ENCODE measurements at places on chromosomes 2 and 18. TPM values are rescaled to one million over a fixed set of nuclear protein-coding genes. Genes with fewer than 3 reads are reported as not detected.

Gene TSPYL6
- not detected for total RNA-seq

Gene DUSP19
- total RNA-seq = 4.0 TPM

Gene REG3A
- total RNA-seq = not detected

Gene ABCA12
- not detected for total RNA-seq

Gene MC2R
- total RNA-seq = not detected

Gene HAAO
- not detected for total RNA-seq

DNA sequence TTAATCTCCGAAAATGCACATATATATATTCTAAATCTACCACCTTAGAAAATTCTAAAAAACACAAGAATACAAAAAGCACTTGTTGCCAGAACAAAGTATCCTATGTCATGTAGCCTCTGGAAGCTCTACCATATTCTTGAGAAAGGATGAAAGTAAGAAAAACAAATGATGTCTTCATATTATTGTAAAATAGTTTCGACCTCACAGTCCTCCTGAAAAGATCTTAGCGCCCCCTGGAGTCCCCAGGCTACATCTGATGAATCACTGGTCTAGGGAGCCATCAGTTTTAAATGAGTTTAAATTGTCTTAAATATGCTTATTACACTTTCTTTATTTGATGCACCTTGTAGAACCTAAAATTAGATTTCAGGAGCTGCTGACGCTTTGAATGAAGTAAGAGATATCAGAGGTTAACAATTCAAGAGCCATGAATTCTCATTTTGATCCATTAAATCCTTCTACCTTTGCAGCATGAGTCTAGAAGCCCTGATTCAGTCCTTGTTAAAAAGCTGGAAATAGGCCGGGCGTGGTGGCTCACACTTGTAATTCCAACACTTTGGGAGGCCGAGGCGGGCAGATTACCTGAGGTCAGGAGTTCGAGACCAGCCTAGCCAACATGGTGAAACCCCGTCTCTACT lies 138.8 kb downstream of the MCFD2 start:
- DNase-seq = peak; percentile 55

- no peak for DNase-seq
Measured at GRCh38 chr2:240141736-240142135, 1.3 kb upstream of the OTOS start.

GRCh38 chr2:143401861-143402260 lies 272.6 kb downstream of the ARHGAP15 start:
- DNase-seq = no peak

DNA sequence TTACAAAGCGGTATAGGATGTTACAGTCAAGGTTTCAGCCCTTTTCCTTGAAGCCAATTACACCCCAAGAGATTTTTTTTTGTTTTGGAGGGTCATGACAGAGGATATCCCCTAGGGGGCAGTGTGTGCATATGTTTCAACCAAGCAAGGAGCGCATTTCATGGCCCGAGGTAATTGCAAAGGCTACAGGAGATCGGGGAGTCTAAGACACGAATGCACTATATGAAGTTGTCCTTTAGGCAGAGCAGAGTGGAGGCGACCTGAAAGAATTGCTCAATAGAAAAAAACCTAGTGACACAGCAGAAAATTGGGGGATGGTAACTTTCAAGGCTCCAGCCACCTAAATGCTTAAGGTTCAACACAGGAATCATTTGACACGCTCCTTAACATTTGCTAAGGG lies 219.8 kb upstream of the PARD3B start:
- peak; percentile 64 for DNase-seq

DNA sequence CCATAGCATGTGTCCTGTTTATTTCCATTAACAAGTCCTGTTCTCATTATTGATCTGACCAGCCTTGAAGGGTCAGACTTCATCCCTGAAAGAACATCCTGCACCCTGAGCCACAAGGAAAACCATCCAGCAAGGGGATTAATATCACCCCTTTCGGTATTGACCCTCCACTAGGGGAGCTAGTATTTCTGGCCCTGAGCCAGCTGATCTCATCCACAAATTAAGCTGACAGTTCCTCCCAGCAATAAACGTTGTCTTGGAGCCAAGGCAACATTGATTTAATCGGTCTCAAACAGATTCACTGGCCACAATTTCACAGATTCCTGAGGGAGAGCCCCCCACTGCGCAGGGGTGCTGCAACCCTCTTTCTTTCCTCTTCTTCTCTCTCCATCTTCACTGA lies 353.1 kb upstream of the FANCL start:
- peak; percentile 1 for DNase-seq

DNA sequence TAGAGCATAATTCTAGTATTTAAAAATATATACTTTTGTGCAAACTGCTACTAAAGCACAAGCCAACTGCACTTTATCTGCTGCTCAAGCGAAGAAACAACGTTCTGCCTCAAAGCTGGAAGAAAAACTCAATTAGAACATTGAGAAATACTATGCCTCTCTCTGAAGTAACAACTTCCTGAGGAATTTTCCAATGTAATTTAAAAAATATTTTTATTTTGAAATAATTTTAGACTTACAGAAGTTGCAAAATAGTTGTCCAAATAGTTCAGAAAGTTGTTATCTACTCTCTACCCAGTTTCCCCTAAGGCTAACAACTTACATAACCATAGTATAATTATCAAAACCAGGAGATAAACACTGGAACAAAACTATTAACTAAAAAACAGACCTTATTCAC lies 12.3 kb upstream of the POLI start:
- no peak for DNase-seq

DNA sequence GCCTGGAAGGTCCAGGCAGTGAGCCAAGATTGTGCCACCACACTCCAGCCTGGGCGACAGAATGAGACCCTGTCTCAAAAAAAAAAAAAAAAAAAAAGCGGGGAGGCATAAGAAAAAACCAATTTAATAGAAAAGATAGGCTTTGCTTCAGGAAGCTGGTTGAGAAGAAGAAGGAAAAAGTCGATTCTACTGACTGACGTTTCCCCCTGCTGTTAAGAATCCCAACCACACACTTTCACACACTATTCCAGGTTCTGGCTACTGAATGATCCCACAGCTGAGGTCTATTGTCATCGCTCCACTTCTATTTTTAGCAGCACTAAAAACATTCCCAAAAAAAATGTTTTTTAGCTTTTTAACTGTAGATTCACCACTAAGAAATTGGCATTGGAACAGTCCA lies 6.7 kb upstream of the CHCHD5 start:
- DNase-seq = no peak

GRCh38 chr2:145563741-145564615 lies 1044.1 kb upstream of the ZEB2 start:
- no peak for DNase-seq

GRCh38 chr2:211688196-211688595 lies 850.4 kb downstream of the ERBB4 start:
- DNase-seq = no peak

DNA sequence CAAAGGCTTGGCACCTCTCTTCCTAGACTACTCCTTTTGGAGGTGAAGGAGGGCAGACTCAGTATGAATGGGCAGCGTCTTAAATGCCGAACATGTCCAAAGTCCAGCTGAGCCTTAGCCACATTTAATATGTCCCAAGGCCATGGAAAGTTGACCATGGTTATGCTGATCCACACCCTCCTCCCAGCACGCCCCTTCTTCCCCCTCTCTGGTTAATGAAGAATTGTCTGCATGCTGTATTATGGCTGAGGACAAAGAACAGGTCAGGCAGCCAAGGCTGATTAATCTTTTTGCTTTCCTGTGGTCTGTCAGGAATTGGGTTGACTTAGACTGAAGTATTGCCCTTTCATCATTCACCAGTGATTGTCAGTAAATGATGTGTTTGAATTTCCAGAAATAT lies 5.8 kb upstream of the MYOM1 start:
- DNase-seq = no peak

DNA sequence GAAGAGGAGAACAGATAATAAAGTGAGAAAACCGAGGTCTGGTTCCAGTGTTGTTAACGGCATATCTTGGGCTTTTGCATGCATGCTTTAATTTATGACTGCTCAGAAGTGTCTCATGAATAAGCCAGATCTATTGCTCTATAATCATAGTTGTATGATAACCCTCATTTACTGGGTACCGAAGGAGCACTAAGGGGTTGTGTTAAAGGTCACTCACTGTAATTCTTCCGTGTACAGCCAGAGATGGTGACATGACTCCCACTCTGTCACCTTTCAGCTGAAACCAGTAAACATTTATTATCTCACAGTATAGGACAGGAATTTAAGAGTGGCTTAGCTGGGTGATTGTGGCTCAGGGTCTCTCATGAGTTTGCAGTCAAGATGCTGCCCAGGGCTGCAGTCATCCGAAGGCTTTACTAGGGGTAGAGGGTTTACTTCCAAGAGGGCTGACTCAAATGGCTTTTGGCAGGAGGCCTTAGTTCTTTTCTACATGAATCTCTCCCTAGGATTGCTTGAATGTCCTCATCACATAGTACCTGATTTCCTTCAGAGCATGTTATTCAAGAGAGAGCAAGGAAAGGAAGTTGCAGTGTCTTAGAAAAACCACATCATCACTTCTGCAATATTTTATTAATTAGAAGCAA lies 107.0 kb downstream of the NAB1 start:
- DNase-seq = no peak

DNA sequence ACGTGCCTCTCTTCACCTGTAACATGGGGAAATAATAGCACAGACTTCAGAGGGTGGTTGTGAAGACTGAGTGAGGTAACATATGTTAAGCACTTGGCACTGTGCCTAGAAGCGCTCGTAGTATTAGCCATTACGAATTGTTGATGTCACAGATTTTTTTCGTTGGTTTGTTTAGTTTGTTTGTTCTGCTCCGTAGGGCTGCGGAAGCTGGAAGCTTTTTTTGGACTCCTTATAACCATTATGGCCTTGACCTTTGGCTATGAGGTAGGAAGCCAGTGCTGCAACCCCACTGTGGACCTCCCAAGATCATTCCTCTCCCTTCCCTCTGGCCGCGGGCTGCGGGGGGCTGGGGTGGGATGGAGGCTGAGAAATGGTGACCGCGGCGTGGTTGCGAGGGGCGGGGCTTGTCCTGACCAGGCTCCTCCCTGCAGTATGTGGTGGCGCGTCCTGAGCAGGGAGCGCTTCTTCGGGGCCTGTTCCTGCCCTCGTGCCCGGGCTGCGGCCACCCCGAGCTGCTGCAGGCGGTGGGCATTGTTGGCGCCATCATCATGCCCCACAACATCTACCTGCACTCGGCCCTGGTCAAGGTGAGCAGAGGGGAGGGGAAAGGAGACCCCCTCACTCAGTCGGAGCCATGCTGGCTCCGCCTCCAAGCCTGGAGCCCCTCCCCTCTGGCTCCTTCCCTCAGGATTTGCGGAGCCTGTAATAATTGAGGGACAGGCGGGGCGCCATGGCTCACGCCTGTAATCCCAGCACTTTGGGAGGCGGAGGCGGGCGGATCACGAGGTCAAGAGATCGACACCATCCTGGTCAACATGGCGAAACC lies 5.5 kb downstream of the SLC11A1 start:
- DNase-seq = no peak

All from OCI-LY7 (cell line).